ENCODE measurements at places on chromosomes 6 and 20.

DNA sequence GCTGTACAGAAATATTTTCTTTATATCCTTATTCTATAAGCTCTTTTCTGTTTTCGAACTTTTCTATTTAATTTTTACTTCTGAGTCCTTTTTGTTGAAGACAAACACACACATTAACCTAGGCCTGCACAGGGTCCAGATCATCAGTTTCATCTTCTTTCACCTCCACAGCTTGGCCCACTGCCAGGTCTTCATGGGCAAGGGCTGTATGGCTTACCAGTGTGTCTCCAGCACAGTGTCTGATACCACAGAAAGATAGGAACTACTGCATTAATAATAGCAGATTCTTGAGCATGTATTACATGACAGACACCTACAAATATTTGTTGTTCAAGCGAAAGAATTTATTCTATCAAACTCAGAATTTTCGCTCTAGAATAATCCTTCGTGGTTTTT is 24.4 kb downstream of the QKI start:
- DNase-seq: no peak

DNA sequence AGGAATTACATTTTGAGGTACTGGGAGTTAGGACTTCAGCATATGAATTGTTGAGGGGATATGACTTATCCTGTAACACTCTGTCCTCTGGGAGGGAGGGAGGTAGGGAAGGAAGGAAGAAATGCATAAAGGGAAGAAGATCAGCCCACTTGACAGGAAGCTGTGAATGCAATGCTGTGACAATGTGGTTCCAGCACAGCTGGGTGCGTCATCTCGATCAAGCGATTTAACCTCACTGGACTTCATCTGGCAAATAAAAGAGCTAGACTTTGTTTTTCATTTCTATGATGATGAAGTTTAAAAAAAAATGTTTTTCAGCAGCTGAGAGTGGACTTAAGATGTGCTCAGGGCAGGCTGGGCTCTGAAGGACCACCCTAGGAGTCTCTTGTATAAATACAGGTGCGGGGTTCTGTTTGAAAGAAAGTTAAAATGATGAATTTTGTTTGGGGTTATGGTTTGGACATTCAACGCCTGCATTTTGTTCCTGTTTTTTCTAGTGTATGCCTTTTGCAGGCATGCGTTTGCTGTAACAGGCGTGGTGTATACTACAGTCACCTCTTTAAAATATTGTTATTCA is 178.1 kb downstream of the RIMS1 start:
- no peak for DNase-seq

DNA sequence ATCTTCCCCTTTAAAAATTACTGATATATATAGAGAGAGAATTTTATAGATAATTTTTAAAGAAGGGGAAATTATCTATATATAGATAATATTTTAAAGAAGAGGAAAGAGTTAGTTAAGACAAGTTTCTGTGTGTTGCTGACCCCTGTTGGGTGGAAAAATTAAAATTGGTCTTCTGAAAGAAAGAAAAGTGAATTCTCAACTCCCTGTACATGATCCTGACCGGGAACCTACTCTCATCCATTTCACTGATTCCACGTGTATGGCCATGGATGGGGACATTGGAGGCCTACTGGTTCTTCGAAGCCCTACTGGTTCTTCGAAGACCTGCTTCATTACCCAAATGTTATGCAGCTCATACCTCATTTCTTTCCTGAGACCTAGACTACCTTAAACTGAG is 53.0 kb upstream of the TCF21 start:
- no peak for DNase-seq

DNA sequence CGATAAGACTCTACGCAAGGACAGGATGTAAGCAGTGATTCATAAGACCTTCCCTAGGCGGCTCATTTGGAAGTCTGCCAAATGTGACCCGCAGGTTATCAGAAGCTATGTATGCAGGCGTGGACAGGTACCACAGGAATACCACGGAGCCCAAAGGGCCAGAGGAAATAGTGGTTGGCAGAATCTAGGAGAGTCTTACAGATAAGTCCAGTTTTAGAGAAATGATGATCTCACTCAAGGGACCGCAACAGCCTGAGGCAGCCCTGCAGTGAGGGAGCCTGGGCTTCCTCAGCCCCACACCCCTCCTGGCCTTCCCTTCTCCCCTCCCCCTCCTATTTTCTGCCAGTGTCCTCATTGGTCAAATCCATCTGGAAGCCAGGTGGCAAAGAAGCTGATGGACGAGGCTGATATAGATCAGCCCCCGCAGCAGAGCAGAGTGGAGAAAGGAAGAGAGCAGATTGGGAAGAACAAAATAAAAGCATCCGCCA is 110.6 kb downstream of the FNDC1 start:
- no peak for DNase-seq

DNA sequence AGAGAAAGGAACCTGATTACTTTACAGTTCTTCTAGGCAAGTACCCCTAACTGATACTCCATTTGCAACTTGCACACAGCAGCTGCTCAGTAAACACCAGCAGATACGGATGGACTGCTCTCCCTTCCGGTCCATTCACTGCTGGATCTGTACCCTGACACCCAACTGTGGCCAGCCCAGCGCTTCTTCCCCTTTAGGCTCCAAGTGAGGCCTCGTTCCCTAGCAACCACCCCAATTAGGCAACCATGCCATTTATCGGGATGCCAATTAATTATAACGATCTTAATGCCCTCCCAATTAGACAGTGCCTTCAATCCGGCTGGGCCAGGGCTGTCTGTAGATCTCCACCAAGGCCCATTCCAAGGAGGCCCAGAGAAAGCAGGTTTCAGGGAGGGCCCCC is 3.2 kb downstream of the SULF2 start:
- no peak for DNase-seq

DNA sequence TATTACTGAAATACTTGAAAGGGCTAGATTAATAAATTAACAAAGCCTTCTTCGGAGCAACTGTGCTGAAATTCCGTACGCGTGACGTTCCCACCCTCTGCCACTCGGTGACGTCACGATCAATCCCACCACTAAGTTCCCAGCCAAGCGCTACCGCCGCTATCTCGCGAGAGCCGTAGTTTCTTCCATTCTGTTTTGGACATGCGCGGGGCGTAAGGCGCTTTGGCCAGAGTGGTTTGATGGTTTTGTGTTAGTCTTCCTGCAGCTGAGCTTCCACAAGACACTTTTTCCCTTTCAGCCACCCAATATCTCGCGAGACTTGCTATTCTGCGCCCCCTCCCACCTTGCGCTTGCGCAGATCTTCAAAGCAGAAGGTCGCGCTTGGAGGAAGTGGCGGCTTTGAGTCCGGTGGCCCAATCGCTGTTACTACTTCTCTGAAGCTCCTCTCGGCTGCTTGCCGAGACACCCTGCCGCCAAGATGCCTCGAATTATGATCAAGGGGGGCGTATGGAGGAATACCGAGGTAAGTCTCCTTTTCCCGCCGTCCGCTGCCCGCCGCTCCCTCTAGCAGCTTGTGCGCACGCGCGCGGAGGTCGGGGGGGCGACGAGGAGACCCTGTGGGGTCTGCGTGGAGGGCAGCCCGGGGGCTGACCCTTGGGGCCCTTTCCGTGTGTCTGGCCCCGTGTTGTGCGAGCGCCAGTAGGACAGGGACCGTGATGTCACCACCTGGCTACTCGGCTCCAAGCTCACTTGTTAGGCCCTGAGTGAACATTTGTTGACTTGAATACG is at the start of gene CDC5L:
TSS of gene CDC5L (plus strand) at position 361 of the 789 bp plus-strand sequence. CDS start at position 479, 118 bp downstream.
- peak; percentile 89 for DNase-seq

DNA sequence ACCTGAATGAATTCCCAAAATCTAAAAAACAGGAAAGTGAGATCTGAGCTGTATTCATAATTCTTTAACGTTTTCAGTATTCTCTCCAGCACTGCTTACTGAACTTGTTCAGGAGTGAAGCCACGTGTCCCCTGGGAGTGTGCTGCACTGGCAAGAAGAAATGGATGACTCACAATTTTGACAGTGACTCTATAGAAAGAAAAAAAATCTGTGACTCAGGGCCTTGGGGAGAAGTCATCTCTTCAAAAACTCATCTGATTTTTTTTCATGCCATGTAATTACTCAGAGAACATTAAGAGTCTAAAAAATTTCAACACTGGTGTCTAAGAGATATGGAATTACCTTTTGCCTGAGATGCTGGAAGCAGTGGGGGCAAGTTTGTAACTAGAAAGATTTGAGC is 39.7 kb downstream of the ANKEF1 start:
- no peak for DNase-seq

DNA sequence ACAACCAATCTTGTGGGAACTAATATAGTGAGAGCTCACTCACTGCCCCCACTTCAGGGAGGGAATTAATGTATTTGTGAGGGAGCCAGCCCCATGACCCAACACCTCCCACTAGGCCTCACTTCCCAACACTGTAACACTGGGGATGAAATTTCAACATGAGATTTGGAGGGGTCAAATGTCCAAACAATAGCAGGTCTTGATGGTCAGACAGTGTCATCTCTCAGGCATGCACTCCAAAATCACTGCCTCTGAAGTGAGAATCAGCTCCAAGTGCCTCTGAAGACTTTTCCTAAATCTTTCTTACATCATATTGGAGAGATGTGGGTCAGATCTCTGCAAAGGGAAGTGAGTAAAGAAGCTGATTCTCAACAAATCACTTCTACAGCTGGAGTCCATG is 13.8 kb upstream of the SAYSD1 start:
- DNase-seq: no peak

- no peak for DNase-seq
Observed at GRCh38 chr6:71983131-71983530, 96.8 kb downstream of the RIMS1 start.

GRCh38 chr20:12466915-12467314 is 541.9 kb upstream of the SPTLC3 start:
- no peak for DNase-seq

DNA sequence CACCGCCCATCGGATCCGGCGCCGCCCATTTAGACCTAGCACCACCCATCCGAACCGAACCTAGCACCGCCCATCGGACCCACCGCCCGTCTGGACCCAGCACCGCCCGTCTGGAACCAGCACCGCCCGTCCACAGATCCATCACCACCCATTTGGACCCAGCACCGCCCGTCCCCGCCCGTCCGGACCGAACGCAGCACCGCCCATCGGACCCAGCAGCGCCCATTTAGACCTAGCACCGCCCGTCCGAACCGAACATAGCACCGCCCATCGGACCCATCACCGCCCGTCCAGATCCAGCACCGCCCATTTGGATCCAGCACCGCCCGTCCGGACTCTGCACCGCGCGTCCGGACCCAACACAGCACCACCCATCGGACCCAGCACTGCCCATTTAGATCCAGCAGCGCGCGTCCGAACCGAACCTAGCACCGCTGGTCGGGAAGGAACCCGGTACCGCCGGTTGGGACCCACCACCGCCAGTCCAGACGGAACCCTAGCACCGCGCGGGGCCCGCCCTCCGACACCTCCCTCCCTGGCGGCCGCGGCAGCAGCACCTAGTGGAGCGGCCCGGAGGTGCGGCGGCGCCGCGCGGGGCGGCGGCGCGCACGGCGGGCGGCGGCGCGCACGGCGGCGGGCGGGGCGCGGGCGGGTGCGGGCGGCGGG is 348 bp upstream of the AFDN start:
- no peak for DNase-seq

DNA sequence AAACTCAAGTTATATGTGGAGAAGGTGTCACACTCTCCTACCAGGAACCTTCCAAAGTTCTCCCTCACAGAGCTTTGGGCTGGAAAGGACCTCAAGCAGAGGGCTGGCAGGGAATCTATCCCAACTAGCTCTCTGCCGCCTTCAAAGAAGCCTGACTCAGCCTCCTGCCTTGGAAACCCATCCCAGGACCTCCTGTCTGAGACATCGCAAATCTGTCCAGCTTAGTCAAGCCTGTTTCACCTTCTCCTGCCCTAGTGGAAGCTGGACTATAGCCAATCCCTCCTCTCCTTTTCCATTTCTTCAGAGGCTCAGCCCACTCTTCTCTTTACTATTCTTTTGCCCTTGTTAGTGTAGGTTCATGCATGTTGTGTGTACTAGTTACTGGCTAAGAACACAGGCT is 48.2 kb upstream of the FOXP4 start:
- DNase-seq: no peak

- DNase-seq: no peak
Observed at GRCh38 chr6:36920049-36920448, 34.3 kb downstream of the C6orf89 start.

GRCh38 chr20:53859684-53860083 is 210.7 kb downstream of the BCAS1 start:
- DNase-seq: no peak

GRCh38 chr6:44349904-44350649 is 7.6 kb downstream of the SPATS1 start:
- DNase-seq: no peak

GRCh38 chr6:136726837-136727557 is 65.3 kb downstream of the MAP3K5 start:
- DNase-seq: no peak
